Dorsolateral prefrontal cortex (tissue), 122 donors: ENCODE measurements at places on chromosomes 5 and 9. TPM values are rescaled to one million over a fixed set of nuclear protein-coding genes. Genes with fewer than 3 reads are reported as not detected.

The LAMC3 gene
- 6.7 TPM for total RNA-seq

The FBXL7 gene
- 39.1 TPM for total RNA-seq

The SMIM27 gene
- total RNA-seq: 12.6 TPM

The C5orf52 gene
- 0.81 TPM for total RNA-seq

The PCDHGC5 gene
- total RNA-seq: 33.5 TPM

The EDIL3 gene
- total RNA-seq: 175 TPM

The GABRA1 gene
- total RNA-seq: 215 TPM

DNA sequence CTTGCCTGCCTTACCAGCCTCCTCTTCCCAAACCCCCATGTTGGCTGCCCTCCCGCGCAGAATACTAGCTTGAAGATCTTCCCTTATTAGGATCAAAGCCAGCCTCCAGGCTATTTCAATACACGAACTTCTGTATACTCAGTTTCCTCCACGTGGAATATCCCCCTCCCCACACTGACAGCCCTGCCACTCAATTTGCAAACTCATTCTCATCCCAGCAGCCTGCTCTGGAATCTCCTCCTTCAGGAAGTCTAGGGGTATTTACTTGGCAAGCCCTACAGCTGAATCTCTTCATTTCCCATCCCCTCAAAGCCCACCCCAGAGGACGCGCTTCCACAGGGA is 157.0 kb upstream of the SMIM23 start:
- DNase-seq: no peak

GRCh38 chr5:158856291-158856690 is 243.4 kb downstream of the EBF1 start:
- DNase-seq: no peak

DNA sequence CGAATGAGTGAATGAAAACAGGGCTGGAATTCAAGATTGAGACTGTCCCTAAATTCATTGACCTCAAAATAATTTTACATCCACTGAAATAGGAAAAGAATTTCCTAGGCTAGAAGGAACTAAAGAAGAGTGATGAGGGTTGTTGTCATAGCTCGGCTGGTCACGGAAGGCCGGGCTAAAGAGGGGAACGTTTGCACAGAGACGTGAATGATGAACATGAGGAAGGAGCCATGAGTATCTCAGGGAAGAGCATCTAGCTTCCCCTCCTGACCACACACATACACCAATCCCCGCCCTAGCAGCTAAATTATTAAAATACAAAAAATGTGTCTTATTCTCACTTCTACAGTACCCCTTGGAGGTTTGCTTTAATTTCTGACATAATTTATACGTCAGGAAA is 124.4 kb upstream of the ABCA1 start:
- DNase-seq: no peak

GRCh38 chr5:135533794-135534193 is 2.0 kb downstream of the NEUROG1 start:
- DNase-seq: no peak

DNA sequence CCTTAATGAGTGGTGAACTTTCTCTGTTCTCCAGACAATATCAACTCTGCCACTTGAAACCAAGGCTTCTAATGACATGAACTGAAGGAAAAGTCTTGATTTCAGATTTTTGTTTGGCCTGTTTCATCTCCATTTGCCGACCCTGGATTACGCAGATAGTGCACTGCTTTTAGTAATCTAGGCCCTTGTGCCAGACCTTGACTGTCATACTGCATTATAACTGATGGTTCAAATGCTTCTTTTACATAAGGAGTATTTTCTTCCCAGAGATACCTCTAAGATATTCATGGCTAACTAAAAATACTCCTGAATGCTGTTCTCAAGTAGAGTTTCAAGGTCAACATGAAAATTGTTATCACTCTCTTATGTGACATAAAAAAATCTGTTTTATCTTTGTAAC is 238.7 kb upstream of the SEMA6A start:
- DNase-seq: no peak

DNA sequence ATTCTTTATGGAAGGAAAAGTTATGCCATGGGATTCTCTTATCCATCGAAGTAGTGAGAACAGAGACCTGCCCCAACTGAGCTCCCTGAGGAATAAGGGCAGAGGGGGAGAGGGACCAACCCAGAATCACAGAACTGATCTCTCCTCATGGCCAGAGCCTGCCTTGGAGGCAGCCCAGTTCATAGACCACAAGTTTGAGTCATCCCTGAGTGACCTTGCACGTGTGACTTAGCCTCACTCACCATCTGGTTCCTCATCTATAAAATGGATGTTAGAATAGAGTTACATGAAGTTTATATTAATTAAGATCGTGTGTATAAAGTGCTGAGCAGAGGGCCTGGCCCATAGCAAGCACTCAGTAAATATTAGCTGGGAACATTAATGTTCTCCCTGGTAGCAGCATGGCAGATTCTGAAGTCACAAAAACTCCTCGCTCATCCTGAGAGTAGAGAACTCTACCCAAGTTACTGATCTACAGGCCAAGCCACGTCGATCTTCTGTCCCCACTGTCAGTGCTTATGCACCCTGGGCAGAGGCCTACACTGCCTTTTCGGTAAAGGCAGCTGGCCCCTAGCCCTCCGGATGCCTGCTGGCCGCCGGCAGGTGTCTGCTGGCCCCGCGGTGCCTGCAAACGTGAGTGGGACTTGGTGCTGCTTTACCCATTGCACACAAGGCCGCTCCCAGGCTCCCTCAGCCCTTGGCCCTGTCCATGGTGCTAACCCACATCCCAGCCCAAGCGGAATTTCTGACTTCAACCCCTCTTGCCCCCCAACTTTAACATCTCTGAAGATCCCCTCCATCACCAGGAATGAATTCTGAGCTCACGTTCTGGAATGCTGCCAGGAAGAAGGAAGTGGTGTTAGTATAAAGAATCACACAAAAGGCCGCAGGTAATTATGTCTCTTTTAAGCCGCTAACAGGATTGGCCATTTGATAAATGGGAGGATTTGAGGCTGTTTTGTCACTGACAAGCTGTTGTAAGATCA is 61.1 kb upstream of the ARAP3 start:
- no peak for DNase-seq

GRCh38 chr9:22986556-22986955 is 539.9 kb downstream of the DMRTA1 start:
- DNase-seq: no peak

GRCh38 chr9:23307731-23308513 is 518.1 kb downstream of the ELAVL2 start:
- no peak for DNase-seq

GRCh38 chr5:177604116-177604521 is 4.2 kb downstream of the B4GALT7 start:
- DNase-seq: no peak

DNA sequence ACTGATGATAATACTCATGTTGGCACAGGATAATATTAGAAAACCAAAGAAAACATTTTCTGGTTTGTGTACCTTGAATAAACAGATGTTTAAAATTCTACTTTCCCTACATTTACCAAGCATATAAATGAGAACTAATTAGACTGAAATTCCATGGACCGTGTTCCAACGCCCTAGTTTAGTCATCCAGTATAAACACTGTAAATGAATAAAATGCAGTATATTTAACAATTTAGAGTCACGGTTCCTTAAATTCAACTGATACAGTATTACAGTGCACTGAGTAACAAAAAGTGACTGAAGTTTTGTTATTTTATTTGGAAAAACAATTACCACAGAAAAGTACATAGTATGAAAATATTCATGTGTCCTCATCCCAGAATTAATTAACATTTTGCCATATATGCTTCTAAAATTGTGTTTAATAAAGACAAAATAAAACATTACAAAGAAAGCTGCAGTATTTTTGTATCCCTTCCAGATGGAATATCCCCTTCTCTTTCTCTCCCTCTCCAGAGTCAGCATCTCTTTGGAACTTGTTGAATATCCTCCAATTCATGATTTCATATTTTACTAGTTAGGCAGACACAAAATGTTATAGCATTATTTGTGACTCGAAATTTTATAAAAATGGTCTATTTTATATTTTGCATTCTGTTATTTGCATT is 112.5 kb downstream of the HMHB1 start:
- DNase-seq: no peak

- peak; percentile 84 for DNase-seq
Measured at GRCh38 chr5:170225326-170226128, 7.3 kb upstream of the C5orf58 start.

DNA sequence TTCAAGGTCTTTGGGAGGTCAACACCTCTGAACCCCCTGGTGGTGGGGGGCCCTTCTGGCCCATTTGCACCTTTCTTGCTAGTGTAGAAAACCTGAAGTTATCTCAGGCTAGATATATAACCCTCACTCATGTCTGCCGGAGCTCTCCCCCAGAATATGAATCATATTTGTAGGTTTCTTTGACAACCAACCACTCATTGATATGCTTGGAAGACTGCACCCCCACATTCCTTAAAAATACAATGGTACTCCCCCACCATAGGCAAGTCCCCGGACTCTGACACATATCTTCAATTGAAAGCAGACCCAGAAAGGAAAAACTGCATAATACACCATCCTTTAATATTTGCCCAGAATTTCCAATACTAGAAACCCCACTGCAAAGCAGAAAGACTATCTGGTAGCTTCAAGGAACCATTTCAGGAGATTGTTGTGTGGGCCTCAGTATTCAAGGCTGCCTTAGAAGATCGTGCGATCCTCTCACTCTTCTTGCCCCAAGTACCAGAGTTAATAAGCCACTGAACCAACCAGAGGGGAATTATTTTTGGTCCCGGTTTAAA is 978 bp upstream of the UBE2B start:
- no peak for DNase-seq

GRCh38 chr5:111142932-111143331 is 50.8 kb downstream of the WDR36 start:
- no peak for DNase-seq

- DNase-seq: no peak
Measured at GRCh38 chr9:129005336-129005997, 22.7 kb downstream of the SH3GLB2 start.

DNA sequence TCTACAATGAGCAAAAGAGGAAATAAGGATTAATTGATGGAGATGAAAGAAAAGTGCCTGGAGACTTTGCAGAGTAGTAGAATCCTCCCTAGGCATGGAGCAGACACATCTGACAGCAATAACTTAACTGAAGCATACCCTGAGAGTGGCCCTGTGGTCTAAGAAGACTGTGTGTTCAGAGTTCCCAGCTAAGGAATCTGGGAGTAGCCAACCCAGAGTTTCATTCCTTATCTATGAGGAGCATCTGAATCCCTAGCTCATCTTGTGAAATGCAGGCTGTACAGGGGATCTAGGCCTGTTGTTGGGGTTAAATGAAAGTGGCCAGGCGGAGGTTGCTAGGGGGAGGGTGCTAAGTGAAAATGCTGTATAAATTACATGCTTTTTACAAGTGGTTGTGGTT is 233.1 kb upstream of the FBXL7 start:
- no peak for DNase-seq

DNA sequence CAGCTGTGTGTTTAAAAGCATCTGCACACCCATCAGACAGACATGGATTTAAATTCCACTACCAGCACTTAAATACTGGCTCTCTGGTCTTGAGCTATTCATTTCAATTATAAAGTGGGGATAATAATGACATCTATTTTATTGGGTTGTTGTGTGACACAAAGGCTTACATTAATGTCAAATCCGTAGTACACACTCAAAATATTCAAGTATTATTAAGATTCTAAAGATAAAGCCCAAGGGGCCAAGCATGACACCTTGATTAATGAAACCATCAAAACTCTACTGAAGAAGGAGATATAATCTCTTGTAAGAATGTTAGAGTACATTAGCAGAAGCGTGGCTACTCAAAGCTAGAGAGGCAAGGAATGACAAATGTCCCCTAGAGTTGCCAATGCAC is 743.0 kb downstream of the KCTD16 start:
- DNase-seq: no peak

DNA sequence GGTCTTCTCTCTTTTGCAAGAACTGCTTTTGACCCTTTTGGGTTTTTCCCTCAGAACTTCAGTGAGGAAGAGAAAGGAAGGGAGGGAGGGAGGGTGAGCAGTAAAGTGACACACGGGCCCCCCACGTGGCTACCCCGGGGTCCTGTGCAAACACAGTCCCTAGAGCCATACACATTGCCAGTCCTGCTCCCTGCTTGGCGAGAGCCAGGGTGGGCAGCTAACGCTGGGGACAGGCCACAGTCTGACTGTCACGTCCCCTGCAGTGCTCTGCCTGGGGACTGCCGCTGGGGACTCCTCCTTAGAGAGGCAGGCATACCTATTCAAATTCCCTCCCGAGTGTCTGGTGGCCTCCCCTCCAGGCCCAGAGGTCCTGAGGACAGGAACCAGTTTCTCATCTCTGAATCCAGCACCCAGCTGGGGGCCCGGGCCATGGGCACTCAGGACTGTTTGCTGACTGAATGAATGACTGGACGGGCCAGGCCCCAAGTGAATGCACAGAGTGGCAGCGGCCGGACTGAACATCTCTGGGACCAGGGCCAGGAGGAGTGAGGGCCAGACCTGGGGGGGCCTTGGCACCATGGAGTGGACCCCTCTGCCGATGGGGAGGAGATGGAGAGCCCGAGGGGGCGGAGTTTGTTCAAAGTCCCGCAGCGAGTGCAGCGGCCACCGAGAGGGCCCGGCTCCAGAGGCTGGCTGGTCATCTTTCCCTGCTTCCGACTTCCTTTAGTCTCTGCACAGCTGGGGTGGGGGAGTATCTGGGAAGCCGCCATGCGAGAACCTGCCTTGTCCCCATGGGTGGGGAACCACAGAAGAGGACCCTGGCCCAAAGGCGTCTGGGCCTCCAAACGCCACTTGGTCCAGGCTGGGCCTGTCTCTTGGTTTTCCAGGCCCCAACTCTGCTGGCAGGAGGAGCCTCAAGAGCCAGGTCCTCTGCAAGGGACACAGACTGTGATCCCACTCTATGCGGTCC is 5.8 kb downstream of the CCDC187 start:
- DNase-seq: no peak

DNA sequence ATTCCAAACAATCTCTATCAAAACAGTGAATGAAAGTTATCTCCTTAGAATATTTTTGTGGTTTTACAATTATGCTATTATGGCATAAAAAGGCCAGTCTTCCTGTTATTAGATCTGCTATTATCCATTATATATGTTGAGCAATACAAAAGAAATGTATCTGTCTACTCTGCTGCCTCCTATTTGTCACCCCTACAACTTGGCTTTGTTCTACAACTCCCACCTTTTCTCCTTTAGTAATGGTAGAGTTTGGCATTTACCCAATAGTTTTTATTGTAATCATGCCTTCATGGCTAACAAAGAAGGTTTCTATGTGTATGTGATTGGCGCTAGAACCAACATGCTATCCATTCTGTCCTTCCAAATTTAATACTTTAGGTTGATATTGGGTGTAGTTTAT is 189.2 kb upstream of the PRDM9 start:
- no peak for DNase-seq

DNA sequence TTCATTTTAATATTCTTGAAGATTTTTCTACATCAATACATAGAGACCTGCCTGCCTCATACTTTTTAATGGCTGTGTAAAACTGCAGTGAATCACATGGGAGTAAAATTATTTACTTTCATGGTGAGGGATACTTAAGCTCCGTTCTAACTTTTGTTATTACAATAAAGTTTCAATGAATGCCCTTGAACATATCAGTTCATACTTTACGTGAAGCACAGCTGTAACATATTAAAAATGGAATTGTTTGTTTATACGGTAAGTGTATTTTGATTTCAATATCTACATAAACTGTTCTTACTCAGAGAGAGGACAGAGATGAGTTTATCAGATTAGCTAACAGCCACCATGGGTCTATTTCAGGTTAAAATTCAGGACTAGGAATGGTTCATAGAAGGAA is 155.1 kb downstream of the NR3C1 start:
- no peak for DNase-seq

GRCh38 chr9:731474-731873 is 110.0 kb upstream of the DMRT1 start:
- no peak for DNase-seq
